Caco-2 (cell line): ENCODE measurements at places on chromosomes 11 and 22.

- DNase-seq: no peak
- H3K4me3 ChIP-seq: no peak overlapping the region
- no peaks in the 10 kb centered on the region for H3K36me3 ChIP-seq
- no peak overlapping the region for H3K27ac ChIP-seq
Observed at GRCh38 chr11:116112087-116112935, 608.1 kb upstream of the CADM1 start.

DNA sequence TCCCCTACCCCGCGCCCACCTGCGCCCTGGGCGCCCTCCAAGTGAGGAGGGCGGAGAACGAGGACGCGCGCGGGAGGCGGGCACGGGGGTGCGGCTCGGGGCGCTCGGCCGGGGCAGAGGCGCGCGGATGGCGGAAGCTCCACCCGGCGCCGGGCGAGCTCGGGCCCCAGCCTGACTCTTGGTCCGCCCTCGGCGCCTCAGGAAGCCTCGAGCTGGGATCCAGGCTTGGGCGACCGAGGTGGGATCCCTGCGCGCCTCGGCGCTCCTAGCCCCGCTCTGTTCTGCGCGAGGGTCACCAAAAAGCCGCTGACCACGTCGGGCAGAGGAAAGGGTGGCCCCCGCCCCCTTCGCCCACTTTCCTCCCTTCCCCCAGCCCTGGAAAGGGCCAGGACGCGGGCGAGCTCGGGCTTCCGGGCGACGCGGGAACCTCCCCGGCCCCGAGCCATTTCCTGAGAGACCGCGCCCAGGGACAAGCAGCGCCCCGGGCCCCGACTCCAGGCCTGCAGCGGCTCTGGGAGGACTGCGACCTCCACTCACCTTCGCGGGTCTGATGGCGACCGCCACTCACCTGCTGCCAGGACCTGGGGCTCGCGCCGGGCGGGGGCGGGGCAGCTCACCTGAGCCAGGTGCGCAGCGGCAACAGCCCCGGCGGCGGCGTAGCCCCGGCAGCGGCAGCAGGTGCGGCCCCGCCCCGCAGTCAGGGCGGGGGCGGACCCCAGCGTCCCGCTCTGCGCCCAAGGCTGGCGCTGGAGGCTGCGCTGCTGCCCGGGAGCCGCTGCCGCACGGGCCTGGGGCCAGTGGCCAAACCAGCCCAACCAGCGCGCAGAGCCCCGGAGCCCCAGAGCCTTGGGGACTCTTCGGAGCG, 2.2 kb upstream of the SIGIRR start:
- no peaks in the 10 kb centered on the region for H3K27me3 ChIP-seq
- DNase-seq: peak; percentile 94
- H3K36me3 ChIP-seq: no peaks in the 10 kb centered on the region
- H3K27ac ChIP-seq: peak overlapping the region; percentile 89

GRCh38 chr11:834371-835316, 1.9 kb downstream of the CD151 start:
- H3K4me3 ChIP-seq: no peak overlapping the region
- peaks cover 28% of the 10 kb centered on the region for H3K4me1 ChIP-seq
- H3K27ac ChIP-seq: peak overlapping the region; percentile 71
- H3K36me3 ChIP-seq: peaks cover 5% of the 10 kb centered on the region
- no peaks in the 10 kb centered on the region for H3K27me3 ChIP-seq

DNA sequence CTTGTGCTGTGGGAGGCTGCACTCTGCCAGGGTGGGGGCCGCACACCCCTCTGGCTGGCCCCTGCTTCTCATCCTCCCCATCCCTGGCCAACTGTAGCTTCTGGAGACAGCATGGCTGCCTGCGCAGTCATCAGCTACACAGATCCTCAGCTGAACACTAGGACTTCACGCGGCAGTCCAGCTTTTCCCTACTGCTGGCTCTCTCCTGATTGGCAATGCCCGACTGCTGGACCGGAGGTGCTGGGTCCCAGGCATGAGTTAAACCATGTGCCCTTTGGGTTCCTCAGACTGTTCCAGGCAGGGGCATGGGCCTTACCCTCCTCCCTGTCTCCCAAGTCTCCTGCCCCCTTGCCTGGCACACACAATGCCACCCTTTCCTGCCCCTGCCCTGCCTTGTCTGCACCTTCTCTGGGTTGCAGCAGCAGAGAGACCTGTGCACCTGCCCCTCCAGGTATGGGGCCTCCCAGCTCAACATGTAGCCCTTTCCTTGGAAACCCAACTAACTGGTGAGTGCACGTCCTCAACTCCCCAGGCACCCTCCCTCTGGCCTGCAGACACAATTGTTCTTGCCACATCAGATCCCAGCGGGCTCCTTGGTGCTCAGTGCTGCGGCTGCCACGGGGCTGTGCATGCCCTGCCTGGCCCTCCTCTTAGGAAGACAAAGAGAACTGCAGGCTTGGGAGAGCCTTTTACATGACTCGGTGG, 1039.2 kb downstream of the TBC1D22A start:
- H3K36me3 ChIP-seq: no peaks in the 10 kb centered on the region
- H3K27ac ChIP-seq: no peak overlapping the region
- no peak for DNase-seq
- H3K4me3 ChIP-seq: no peak overlapping the region
- no peaks in the 10 kb centered on the region for H3K27me3 ChIP-seq

- no peak for DNase-seq
- H3K4me3 ChIP-seq: no peak overlapping the region
- H3K36me3 ChIP-seq: no peaks in the 10 kb centered on the region
Observed at GRCh38 chr11:120153221-120153620, 15.3 kb upstream of the TRIM29 start.

DNA sequence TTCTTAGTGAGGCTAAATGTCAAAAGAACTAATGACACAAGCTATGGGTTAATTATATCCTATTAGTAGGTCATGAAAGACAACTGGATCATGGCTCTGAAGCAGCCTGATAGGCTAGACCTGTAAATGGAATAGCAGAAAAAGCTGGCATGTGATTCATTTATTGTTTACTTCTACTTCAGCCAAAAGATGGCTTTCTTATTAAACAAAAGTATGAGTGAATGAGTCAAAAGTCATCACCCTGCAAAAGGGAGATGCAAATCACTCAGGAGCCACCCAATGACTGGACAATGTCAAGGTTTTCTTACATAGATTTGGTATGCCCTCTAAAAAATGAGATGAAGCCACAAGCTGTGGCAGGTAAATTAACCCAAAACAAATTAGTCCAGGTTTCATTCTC, 138.0 kb downstream of the TRPC6 start:
- H3K4me3 ChIP-seq: no peak overlapping the region
- H3K36me3 ChIP-seq: no peaks in the 10 kb centered on the region
- no peak overlapping the region for H3K27ac ChIP-seq
- DNase-seq: no peak
- H3K4me1 ChIP-seq: no peaks in the 10 kb centered on the region
- H3K27me3 ChIP-seq: no peaks in the 10 kb centered on the region

DNA sequence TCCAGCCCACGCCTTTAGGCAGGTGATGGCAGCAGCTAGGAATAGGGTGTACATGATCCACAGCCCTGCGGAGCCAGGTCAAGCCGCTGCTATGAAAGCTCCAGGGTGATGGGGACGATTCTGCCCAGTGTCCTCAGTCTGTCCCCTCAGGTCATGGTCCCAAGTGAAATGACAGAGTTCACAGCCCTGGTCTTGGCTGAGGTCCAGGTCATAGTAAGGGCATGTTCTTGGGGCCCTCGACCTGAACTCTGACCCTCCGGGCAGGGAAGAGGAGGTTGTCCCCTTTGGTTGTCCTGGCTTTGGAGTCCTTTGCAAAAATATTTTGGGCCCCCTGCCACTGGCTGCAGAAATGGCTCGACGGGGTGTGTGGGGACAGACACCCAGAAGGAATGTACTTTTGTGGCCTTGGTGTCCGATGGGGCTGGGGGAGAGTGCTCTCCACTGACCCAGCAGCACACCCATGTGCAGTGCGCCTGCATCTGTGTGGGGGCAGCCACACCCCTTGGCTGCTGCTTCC, 7.3 kb downstream of the C22orf31 start:
- no peak for DNase-seq
- H3K4me1 ChIP-seq: no peaks in the 10 kb centered on the region
- H3K27ac ChIP-seq: no peak overlapping the region
- H3K4me3 ChIP-seq: no peak overlapping the region

GRCh38 chr22:40215266-40215665, 37.5 kb downstream of the TNRC6B start:
- peaks cover 12% of the 10 kb centered on the region; the same call in 1 of the 2 replicates for H3K4me1 ChIP-seq
- H3K27ac ChIP-seq: no peak overlapping the region
- no peak for DNase-seq
- no peaks in the 10 kb centered on the region for H3K36me3 ChIP-seq

GRCh38 chr11:19574916-19575315, 137.7 kb upstream of the NAV2 start:
- no peak for DNase-seq
- H3K27ac ChIP-seq: no peak overlapping the region
- H3K27me3 ChIP-seq: no peaks in the 10 kb centered on the region
- H3K4me3 ChIP-seq: no peak overlapping the region
- H3K4me1 ChIP-seq: no peaks in the 10 kb centered on the region

DNA sequence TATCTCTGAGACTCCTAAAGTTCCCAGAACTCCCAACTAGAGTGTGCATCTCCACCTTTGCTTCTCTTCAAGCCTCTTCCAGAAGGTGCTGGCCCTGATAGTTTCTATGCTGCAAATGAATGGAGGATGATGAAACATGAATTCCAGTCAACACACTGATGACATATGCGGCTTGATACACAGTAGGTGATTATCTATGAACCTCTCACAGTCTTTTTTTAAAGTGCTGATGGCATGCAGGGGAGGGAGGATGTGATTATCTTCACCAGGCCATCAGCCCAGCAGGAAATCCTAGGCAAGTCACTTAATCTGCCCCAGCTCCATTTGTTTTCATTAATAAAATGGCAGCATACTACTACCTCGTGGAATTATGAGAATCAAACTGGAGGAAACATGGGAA, 548.5 kb downstream of the SOX6 start:
- H3K4me3 ChIP-seq: no peak overlapping the region
- no peak for DNase-seq
- no peaks in the 10 kb centered on the region for H3K36me3 ChIP-seq
- H3K4me1 ChIP-seq: no peaks in the 10 kb centered on the region

- H3K27ac ChIP-seq: no peak overlapping the region
- no peaks in the 10 kb centered on the region for H3K27me3 ChIP-seq
- H3K36me3 ChIP-seq: no peaks in the 10 kb centered on the region
- H3K4me1 ChIP-seq: no peaks in the 10 kb centered on the region
- H3K4me3 ChIP-seq: no peak overlapping the region
- no peak for DNase-seq
Observed at GRCh38 chr11:79437278-79437980, 3.4 kb downstream of the TENM4 start.

- H3K36me3 ChIP-seq: no peaks in the 10 kb centered on the region
- DNase-seq: no peak
- no peak overlapping the region for H3K27ac ChIP-seq
- H3K4me3 ChIP-seq: no peak overlapping the region
- H3K4me1 ChIP-seq: 0 out of 2 replicates have a peak, but pooled peaks cover 3% of the 10 kb centered on the region
- H3K27me3 ChIP-seq: no peaks in the 10 kb centered on the region
Observed at GRCh38 chr22:23756891-23757290, 2.7 kb upstream of the VPREB3 start.

DNA sequence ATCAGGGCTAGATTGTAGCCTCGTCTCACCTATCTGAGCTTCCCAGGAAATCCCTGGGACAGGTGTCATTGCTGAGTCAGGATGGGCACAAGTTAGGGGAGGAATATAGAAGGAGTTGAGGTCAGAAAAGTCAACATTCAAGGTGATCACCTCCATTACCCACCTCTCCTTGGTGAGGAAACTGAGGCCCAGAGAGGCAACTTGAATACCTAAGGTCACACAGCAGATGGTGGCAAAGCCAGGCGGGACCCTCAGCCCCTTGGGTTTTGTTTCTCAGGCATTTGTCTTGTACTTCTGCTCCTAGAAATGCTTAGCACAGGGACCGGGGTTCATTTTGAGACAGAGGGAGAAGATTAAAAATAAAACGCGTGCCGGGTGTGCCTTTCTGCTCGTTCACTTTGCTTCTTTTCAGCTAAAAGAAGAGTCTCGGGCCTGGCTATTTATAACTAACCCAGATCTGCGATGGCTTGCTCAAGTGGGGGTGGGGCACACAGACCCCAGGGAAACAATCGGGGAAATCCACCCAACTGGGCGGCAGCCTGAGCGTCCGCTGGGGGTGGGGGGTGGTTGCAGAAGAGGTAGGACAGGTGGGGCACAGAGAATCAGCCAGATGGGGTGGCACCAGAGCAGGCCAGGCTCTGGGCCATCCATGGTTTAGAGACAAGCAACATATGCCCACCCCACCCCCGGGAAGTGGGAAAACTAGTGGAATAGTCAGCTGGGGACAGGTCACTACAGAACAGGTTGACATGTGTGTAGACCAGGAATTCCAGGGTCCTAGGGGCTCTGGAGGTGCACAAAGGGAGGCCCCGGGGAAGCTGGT, 3.9 kb upstream of the GNAZ start:
- peaks cover 4% of the 10 kb centered on the region; the same call in 1 of the 2 replicates for H3K27me3 ChIP-seq
- no peak overlapping the region for H3K4me3 ChIP-seq
- H3K4me1 ChIP-seq: 0 out of 2 replicates have a peak, but pooled peaks cover 6% of the 10 kb centered on the region
- DNase-seq: no peak

- no peak overlapping the region for H3K27ac ChIP-seq
- no peak overlapping the region for H3K4me3 ChIP-seq
- H3K27me3 ChIP-seq: no peaks in the 10 kb centered on the region
- H3K36me3 ChIP-seq: no peaks in the 10 kb centered on the region
- DNase-seq: no peak
Observed at GRCh38 chr22:22928666-22929380, 41.2 kb downstream of the IGLL5 start.

DNA sequence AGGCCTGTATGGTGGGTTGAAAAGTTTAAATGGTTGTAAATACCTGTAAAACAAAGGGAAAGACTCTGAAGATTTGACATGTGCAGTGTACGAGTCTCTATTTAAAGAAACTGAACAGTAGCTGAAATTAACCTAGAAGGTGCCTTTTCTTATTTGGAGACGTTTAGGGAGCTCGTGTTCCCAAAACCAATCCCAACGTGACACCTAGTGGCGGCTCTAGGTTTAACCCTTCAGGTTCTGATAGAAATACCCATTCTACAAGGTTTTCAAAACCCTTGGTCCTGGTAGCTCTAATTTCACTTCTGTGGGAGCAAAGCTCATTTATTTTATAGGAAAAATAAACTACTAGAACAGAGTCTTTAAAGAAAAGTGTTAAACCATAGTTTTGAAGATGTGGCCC, 258.3 kb downstream of the LRRC4C start:
- no peak overlapping the region for H3K4me3 ChIP-seq
- no peaks in the 10 kb centered on the region for H3K36me3 ChIP-seq
- no peaks in the 10 kb centered on the region for H3K4me1 ChIP-seq
- H3K27me3 ChIP-seq: no peaks in the 10 kb centered on the region
- no peak overlapping the region for H3K27ac ChIP-seq
- DNase-seq: peak; percentile 47

GRCh38 chr11:125688066-125688465, 7.4 kb upstream of the ACRV1 start:
- no peak overlapping the region for H3K27ac ChIP-seq
- H3K4me1 ChIP-seq: peaks cover 8% of the 10 kb centered on the region
- no peaks in the 10 kb centered on the region for H3K36me3 ChIP-seq
- H3K4me3 ChIP-seq: no peak overlapping the region

GRCh38 chr22:32539631-32540421, 65.2 kb downstream of the FBXO7 start:
- no peak for DNase-seq
- H3K4me1 ChIP-seq: peaks cover 3% of the 10 kb centered on the region
- H3K27ac ChIP-seq: no peak overlapping the region
- H3K27me3 ChIP-seq: no peaks in the 10 kb centered on the region
